Vagina (tissue), 2 donors: ENCODE measurements at places on chromosomes 13 and 19.

GRCh38 chr13:37597477-37598025, 1.0 kb downstream of the POSTN start:
- no peak overlapping the region for H3K27ac ChIP-seq
- no peak for DNase-seq

DNA sequence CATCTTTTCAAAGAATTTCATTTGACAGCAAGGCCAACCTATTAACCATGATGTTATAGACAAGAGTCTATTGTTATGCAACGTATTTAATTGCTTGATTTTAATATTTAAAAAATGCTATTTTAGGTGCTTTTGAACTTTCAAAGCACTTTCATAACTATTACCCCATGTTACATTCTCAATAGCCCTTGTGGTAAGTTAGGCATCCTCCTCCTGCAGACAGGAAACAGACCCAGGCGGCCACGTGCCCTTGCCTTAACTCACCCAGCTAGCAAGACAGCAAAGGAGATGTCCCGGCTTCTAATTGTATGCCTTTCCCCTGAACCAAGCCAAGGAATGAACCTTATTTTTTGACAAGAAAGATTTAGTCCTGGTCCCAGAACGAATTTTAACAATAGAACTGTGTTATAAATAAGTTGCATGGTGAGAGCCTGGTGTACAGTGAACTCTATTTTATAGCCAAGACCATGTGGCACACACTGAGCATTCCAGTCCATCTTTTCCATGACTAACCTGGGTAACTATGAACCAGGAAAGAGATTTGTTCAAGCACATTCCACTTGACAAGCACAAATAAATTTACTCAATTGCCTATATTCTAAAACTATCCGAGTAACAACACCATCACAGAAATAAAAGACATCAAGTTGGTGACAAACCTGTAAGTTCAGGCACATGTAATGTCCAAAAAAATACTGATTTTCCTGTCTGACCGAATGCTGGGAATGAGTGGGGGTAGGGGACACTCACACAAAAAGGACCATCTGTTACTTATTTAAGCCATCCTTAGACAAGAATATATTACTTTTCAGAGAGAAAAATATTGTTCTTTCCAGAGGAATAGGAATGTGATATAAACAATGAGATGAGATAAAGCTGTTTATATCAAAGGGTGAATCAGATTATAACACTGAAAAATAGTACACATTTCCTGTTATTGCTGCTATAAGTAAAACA, 163.0 kb downstream of the EFNB2 start:
- no peak overlapping the region for H3K4me3 ChIP-seq
- no peaks in the 10 kb centered on the region for H3K36me3 ChIP-seq
- H3K27ac ChIP-seq, result no peak overlapping the region
- H3K4me1 ChIP-seq, result peaks cover 8% of the 10 kb centered on the region
- DNase-seq, result no peak
- H3K27me3 ChIP-seq, result no peaks in the 10 kb centered on the region

GRCh38 chr19:46944918-46945628, 74.6 kb upstream of the NPAS1 start:
- no peaks in the 10 kb centered on the region for H3K36me3 ChIP-seq
- no peaks in the 10 kb centered on the region for H3K27me3 ChIP-seq
- H3K27ac ChIP-seq, result peak overlapping the region; percentile 75

GRCh38 chr19:9945319-9945966, 9.1 kb upstream of the OLFM2 start:
- H3K4me1 ChIP-seq, result peaks cover 29% of the 10 kb centered on the region
- H3K27me3 ChIP-seq, result no peaks in the 10 kb centered on the region
- no peaks in the 10 kb centered on the region for H3K36me3 ChIP-seq
- peak overlapping the region; percentile 66 for H3K27ac ChIP-seq
- no peak overlapping the region for H3K4me3 ChIP-seq

- no peaks in the 10 kb centered on the region for H3K27me3 ChIP-seq
- H3K36me3 ChIP-seq, result no peaks in the 10 kb centered on the region
- H3K27ac ChIP-seq, result no peak overlapping the region
- no peak for DNase-seq
- peaks cover 16% of the 10 kb centered on the region for H3K4me1 ChIP-seq
Measured at GRCh38 chr13:112723771-112724170, 33.9 kb downstream of the ATP11A start.

GRCh38 chr13:33316890-33317289, 31.3 kb upstream of the STARD13 start:
- no peaks in the 10 kb centered on the region for H3K27me3 ChIP-seq
- DNase-seq, result no peak
- H3K4me1 ChIP-seq, result peaks cover 7% of the 10 kb centered on the region
- no peak overlapping the region for H3K4me3 ChIP-seq

GRCh38 chr13:44350775-44351504, 22.7 kb upstream of the SERP2 start:
- no peak for DNase-seq
- no peaks in the 10 kb centered on the region for H3K27me3 ChIP-seq
- no peaks in the 10 kb centered on the region for H3K4me1 ChIP-seq
- no peak overlapping the region for H3K27ac ChIP-seq

- H3K4me1 ChIP-seq, result no peaks in the 10 kb centered on the region
- H3K27ac ChIP-seq, result no peak overlapping the region
- no peak overlapping the region for H3K4me3 ChIP-seq
- H3K36me3 ChIP-seq, result peaks cover 46% of the 10 kb centered on the region
Measured at GRCh38 chr19:1374250-1374577, 9.5 kb upstream of the NDUFS7 start.

DNA sequence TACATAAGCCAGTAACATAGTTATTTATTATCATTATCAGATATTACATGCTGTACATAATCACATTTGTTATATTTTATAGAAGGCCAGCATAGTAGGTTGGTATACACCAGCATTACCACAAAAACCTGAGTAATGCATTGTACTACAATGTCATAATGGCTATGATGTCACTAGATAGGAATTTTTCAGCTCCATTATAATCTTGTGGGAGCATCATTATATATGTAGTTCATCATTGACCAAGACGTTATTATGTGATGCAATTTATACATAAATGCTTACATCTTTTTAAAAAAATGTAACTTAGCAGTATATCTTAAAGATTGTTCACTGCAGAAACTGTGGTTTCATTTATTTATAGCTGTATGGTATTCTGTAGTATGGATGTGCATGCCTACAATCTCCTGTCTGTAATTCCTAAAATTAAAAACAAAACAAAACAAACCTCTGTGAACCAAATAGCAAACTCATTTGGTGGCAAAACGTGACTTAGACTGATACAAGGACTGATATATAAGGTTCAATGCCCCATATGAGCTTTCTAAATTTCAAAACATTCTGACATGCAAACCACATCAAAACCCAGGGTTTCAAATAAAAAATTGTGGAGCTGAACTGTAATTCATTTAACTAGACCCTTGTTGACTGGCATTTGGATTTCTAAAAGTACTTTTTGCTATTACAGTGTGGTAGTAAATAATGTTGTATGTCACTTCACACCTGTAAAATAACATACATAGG, 250.9 kb downstream of the DLEU7 start:
- no peak overlapping the region for H3K4me3 ChIP-seq
- no peaks in the 10 kb centered on the region for H3K27me3 ChIP-seq
- no peak overlapping the region for H3K27ac ChIP-seq
- DNase-seq, result no peak
- H3K36me3 ChIP-seq, result no peaks in the 10 kb centered on the region

GRCh38 chr19:7534531-7535046, 928 bp upstream of the PNPLA6 start:
- H3K27ac ChIP-seq, result peak overlapping the region; percentile 92
- H3K36me3 ChIP-seq, result no peaks in the 10 kb centered on the region
- no peak for DNase-seq
- H3K27me3 ChIP-seq, result no peaks in the 10 kb centered on the region
- H3K4me3 ChIP-seq, result peak overlapping the region; percentile 74

DNA sequence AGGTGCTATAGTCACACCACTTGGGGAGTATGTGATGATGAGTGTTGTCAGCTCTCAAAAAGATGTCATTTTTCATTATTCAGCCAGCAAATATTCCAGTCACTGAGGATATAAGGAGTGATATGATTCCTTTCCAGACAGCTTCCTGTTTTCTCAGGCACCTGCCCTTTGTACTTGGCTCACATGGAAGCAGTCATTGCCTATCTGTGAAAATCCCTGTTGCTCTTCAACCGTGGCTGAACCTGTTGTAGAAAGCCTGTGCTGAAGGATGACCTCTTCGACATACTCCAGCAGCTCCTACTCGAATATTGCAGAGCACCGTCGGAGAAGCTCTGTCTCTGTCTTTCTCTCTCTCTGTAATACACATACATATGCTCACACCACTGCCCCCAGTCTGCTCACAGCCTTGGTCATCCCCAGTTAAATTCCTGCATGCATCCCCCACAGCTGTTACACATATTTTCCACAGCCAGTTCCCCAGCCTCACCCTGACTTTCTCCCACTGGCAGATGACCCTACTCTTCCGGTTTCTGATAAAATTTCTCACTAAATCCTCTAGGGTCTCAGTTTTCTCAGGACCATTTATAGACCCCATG, 204.2 kb upstream of the ARGLU1 start:
- H3K4me1 ChIP-seq, result no peaks in the 10 kb centered on the region
- H3K36me3 ChIP-seq, result no peaks in the 10 kb centered on the region
- H3K27me3 ChIP-seq, result no peaks in the 10 kb centered on the region
- no peak overlapping the region for H3K4me3 ChIP-seq

- no peak for DNase-seq
- peaks cover 12% of the 10 kb centered on the region for H3K4me1 ChIP-seq
- no peak overlapping the region for H3K27ac ChIP-seq
Measured at GRCh38 chr13:33743438-33744368, 74.2 kb upstream of the RFC3 start.

DNA sequence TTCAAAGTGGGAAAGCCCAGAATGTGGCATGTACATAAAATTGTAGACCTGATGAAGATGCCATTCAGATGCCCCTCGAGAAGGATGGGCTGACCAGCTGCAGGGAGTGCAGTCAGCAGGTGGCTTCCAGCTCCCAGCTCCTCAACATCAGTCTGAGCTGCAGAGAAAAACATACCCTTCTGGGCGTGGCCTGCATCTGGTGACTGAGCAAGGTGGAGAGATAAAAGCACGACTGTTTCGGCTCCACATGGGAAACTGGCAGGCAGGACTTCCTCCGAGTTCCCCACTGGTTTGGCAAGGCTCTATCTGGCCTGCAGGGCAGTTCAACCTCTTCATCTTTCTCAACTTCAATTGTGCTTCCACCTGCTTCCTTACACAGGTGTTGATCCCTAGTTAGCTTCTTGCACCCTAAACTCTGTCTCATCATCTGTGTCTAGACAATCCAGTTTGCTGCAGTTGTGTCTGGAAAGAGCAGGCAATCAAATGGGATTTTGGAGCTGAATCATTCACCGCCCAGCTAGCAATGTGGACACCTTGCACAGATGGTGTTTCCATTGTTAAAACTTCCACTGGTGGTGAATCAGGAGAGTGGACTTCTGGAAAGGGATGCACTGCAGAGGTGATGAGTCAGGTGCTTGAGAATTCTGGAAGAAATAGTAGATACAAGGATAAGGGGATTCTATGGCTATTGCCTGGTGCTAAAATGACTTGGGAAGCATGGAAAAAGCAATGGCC, 56.8 kb downstream of the POLR1D start:
- DNase-seq, result no peak
- H3K27me3 ChIP-seq, result no peaks in the 10 kb centered on the region
- H3K4me1 ChIP-seq, result no peaks in the 10 kb centered on the region
- H3K4me3 ChIP-seq, result no peak overlapping the region
- H3K27ac ChIP-seq, result no peak overlapping the region
- H3K36me3 ChIP-seq, result no peaks in the 10 kb centered on the region

GRCh38 chr13:76153239-76153638, 517.1 kb downstream of the LMO7 start:
- DNase-seq, result no peak
- H3K36me3 ChIP-seq, result no peaks in the 10 kb centered on the region
- no peak overlapping the region for H3K27ac ChIP-seq
- H3K4me3 ChIP-seq, result no peak overlapping the region
- H3K27me3 ChIP-seq, result no peaks in the 10 kb centered on the region
- H3K4me1 ChIP-seq, result no peaks in the 10 kb centered on the region

DNA sequence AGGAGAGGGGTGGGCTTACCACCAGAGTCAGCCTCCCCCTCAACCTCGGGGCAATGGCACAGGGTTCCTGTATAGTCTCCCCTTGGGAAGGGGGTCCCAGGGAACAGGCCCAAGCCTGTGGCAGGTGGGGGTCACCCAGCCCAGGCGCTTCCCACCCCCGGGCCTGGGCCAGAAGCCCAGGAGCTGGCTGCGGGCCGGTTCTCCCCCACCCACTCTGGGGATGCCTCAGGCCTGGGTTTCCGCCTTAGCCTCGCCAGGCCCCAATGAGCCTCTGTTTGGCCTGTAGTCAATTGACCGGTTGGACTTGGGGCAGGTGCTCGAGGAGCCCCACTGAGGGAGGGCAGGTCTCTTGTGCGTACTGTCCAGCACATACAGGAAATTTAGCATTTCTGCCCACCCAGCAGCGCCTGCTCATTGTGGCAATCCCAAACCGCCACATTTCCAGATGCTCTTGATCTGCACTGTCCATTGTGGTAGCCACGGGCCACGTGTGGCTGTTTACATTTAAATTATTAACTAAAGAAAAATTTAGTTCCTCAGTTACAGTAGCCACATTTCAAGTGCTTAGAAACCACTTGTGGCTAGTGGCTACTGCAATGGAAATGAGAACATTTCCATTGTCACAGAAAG, 9.9 kb downstream of the LYL1 start:
- H3K4me3 ChIP-seq, result no peak overlapping the region
- H3K4me1 ChIP-seq, result peaks cover 80% of the 10 kb centered on the region
- H3K27me3 ChIP-seq, result no peaks in the 10 kb centered on the region
- peak overlapping the region; percentile 90 for H3K27ac ChIP-seq

GRCh38 chr13:40251343-40252032, 415.0 kb downstream of the FOXO1 start:
- peak; percentile 87 for DNase-seq
- no peaks in the 10 kb centered on the region for H3K36me3 ChIP-seq
- no peaks in the 10 kb centered on the region for H3K27me3 ChIP-seq
- H3K27ac ChIP-seq, result peak overlapping the region; percentile 40

- no peak for DNase-seq
Measured at GRCh38 chr13:47480951-47481350, 520.1 kb downstream of the SUCLA2 start.

DNA sequence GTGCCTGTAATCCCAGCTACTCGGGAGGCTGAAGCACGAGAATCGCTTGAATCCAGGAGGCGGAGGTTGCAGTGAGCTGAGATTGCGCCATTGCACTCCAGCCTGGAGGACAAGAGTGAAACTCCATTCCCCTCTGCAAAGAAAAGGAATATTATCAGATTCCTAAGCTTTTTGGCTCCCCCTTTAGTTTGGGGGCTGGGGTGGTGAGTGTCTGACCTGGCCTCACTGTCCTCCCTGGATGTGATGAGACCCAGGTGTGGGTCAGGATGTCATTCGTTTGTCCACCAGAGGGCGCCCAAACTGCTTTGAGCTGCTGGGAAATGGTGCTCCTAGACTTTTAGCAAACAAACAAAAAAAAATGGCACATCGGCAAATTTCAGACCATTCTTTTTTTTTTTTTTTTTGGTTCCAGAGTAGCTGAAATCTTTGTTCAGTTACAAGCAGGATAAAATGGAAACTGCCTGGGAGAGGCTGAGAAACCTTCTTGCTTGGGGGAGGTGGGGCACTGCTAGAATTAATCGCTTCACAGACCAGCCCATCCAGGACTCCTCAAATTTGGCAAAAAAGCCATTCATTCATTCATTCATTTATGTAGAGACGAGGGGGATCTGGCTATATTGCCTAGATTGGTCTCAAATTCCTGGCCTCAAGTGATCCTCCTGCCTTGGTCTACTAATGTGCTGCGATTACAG, 29.4 kb downstream of the SPC24 start:
- no peak for DNase-seq
- no peaks in the 10 kb centered on the region for H3K27me3 ChIP-seq
- H3K36me3 ChIP-seq, result peaks cover 63% of the 10 kb centered on the region
- peak overlapping the region; percentile 69 for H3K27ac ChIP-seq
- H3K4me3 ChIP-seq, result no peak overlapping the region
- peaks cover 4% of the 10 kb centered on the region for H3K4me1 ChIP-seq
